ENCODE measurements at places on chromosomes 13 and 19.
A peak's percentile ranks its signal among the peaks of the same experiment; 100 is the strongest.

GRCh38 chr19:47225746-47226425, 5.1 kb downstream of the BBC3 start:
- DNase-seq, result peak; percentile 80

DNA sequence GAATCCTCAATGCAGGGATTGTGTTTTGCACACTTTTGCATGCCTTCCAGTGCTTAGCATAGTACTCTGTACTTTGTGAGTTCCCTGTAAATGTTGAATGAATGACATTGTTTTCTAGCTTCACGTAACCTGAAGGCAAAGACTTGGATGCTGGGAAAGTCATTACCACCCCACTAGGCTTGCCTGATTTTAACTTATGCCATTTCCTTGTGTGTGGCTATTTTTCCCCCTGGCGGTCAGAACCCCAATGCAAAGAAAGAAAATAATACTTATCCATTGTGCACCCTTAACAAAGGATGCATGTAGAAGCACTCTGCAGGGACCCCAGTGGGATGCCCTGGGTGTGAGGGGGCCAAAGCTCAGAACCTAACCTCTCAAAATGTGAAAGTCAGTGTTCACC, 1.2 kb upstream of the ENOX1 start:
- DNase-seq, result no peak

GRCh38 chr19:34838248-34838647, 65.2 kb upstream of the ZNF599 start:
- DNase-seq, result no peak

DNA sequence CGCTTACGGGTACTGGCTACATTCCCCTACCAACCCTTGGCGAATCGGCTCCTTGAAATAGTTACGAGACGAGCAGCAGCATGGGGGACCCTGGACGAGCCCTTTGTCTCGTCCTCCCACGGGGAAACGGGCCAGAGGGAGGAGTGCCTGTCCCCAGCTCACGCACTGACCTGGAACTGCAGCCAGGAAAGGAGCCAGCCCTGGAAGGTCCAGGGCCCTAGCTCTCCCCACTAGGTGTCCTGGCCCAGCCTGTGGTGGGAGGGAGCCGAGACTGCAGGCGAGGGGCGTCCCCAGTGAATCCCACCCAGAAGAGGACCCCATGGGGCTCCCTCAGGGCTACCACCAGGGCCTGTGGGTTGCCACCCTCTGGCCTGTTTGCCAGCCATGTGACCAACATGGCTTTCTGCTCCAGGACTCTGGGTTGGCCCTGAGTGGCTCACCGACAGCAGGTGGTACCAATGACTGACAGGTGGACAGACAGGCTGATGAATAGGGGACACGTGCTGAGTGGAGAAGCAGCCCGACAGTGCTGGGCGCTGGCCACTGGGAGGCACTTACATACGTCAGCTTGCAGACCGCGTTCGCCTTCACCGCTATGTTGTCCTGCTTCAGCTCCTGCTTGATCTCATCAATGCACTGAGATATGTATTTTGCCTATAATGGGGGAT, 13.2 kb downstream of the AP3D1 start:
- no peak for DNase-seq

GRCh38 chr13:50128428-50128931, 113.2 kb downstream of the KCNRG start:
- no peak for DNase-seq

DNA sequence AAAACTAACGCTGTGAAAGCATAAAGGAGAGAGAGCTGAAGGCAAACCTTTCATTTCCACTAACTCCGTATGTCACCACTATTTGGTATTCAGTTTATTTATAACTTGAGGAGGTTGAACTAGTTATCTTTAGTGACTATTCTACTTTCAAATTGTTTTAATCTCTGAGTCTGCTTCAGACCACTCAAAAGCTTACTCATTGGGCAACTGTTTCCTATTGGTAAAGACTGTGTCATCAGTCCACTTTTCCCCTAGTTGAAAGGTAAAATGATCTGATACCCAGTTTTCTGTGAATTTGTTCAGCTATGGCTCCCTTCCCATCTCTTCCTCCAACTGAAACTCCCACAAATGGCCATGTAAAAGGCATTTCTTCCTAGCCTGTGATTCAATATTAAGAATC, 39.1 kb downstream of the TEX26 start:
- DNase-seq, result no peak

DNA sequence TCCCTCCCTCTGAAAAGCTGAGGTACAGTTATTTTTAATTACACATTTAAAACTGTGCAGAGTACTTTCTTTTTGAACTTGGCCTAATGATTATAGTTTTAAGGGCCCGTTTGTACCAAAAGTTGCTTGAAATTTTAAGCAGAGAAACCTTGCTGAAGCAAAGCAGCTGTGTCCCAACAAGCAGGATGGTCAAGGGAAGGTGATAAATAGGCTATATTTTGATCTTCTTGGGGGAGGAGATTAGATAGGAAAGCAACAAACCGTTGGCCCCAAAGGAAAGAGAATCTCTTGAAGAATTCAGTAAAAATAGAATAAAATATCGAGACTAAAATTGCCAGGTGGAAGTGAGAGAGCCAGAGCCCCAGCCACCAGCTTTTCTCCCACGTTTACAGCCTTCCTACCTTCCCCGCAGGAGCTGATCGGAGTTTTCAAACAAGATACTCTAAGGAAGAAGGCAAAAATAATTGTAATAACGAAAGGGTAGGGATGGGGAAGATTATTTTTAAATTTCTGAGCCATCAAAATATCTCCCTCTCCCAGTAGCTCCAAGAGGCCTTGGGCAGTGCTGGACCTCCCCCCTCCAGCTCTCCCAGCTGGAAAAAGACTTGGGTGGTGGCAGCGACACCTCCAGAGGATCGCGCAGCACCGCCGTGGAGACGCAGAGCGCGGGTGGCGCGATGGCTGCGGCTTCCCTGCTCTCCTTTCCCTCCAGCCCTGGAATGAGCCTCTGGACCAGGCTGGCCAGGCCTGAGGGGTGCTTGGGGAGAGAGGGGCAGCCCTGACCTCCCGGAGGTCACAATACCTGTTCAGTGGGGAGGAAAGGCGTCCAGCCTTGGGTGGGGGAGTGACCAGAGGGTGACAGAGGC, 5.8 kb downstream of the ZIC2 start:
- no peak for DNase-seq

- no peak for DNase-seq
These were observed 67.2 kb downstream of the HSPH1 start for GRCh38 chr13:31094331-31095015.

- no peak for DNase-seq
These were observed 175.4 kb downstream of the KLF12 start for GRCh38 chr13:73958657-73959397.

DNA sequence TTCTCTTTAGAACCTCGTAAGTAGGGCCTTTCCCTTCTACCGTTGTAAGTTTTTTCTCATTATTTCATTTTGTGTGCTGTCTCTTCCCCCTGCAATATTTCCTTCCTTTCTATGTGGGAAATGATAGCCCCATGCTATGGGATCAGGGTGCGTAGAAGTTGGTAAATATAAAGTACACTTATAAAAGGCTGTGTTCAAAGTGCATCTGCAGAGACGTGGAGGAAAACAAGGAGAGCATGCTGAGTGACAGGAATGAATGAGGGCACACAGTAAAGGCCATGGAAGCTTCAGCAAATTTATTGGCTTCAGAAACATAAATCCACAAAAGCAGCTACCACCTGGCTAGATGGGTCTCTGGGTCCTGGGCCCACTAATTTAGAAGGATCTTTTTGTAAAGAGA, 21.6 kb upstream of the SPRY2 start:
- DNase-seq, result no peak

- DNase-seq, result no peak
These were observed 104.5 kb upstream of the SLC15A1 start for GRCh38 chr13:98856983-98857382.

GRCh38 chr19:6740589-6741343, 1.3 kb downstream of the TRIP10 start:
- DNase-seq, result no peak

DNA sequence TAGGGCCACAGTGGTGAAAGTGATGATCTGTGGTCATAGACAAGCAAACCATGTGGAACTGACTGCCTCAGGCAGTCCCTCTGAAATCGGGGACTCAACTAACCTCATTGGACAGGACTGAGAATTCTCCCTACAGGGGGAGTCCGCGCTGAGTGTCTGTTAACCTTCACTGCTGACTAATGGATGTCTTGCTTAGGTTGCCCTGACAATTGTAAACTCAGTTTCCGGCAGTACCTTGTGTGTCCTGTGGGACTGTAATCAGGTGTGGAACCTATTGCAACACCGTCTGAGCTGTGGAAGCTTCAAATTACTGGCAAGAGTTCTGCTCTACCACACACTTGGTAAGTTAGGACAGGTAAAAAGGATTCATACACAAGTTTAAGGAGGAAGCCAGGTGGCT, 21.8 kb downstream of the ZNF77 start:
- DNase-seq, result no peak

GRCh38 chr13:113860665-113861432, 3.0 kb downstream of the GAS6 start:
- DNase-seq, result no peak

- no peak for DNase-seq
These were observed 482.2 kb upstream of the NBEA start for GRCh38 chr13:34459856-34460255.

GRCh38 chr13:109465148-109465547, 321.2 kb downstream of the IRS2 start:
- DNase-seq, result no peak

- no peak for DNase-seq
These were observed 1881.5 kb upstream of the PCDH20 start for GRCh38 chr13:63297163-63297562.

- peak; percentile 99 for DNase-seq
These were observed 55.4 kb downstream of the SACS start for GRCh38 chr13:23377983-23378632.
